ENCODE measurements at places on chromosomes 3 and 15.

GRCh38 chr3:111331306-111331705, 210.7 kb upstream of the CD96 start:
- no peak for DNase-seq

- no peak for DNase-seq
Observed at GRCh38 chr3:124653797-124654469, 76.3 kb upstream of the UMPS start.

- DNase-seq: no peak
Observed at GRCh38 chr3:17664923-17665322, 77.5 kb downstream of the TBC1D5 start.

DNA sequence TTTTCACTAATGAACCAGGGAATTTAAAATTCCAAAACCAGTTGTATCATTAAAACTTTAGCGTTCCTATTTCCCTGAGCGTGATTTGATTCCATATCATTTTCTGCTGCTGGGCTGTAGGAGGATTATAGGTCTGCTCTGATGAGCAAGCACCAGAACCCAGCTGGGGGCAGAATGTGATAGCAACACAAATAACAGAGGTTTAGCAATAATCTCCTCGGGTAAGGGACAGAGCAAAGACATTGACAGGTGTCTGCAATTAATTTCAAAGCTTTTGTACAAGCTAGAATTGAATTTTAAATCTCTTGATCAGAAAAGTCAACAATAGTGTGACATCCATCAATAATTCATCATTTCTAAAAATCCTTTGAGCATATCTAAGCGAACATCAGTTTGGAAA, 163.4 kb upstream of the RAP2B start:
- DNase-seq: no peak

- no peak for DNase-seq
Observed at GRCh38 chr3:86245360-86245759, 745.6 kb downstream of the VGLL3 start.

DNA sequence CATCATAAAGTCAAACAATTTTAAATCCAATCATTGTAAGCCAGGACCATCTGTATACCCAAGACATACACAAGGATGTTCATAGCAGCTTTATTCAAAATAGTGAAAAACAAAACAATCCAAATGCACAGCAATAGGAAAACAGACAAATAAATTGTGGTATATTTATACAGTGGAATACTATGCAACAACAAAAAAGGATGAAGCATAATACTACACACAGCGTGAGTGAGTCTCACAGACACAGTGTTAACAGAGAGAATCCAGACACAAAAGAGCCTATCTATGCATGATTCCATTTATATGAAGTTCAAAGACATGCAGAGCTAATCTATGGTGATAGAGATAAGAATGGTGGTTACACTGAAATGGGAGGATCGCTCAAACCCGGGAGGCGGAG, 5.6 kb upstream of the MUC20 start:
- no peak for DNase-seq

DNA sequence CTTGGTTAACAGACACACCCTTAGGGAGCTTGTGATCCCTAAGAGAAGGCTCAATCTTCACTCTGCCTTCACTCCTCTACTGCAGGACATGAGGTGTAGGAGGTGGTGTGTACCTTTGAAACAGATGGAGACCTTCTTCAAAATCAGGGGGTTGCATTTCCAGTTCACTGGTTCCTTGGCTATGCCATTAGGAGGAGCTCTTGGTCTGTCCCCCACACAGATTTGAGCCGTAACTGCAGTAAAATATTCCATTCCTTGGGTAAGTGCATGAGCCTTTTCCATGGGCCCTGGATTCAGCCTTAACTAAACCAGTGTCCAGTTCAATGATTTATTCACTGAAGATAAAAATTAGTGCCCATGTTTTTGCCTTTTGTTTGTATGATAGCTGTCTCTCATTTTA, 144.6 kb downstream of the MCTP2 start:
- DNase-seq: no peak

GRCh38 chr15:45307230-45307924, 55.3 kb downstream of the SLC28A2 start:
- no peak for DNase-seq

GRCh38 chr3:33061782-33062181, 35.2 kb downstream of the GLB1 start:
- DNase-seq: no peak

- no peak for DNase-seq
Observed at GRCh38 chr15:74983725-74984231, 11.6 kb upstream of the SCAMP5 start.

GRCh38 chr3:132749786-132750185, 27.6 kb upstream of the NPHP3 start:
- DNase-seq: no peak

GRCh38 chr3:145981056-145981455, 179.9 kb downstream of the PLOD2 start:
- no peak for DNase-seq

All from RWPE2 (cell line).